ENCODE measurements at places on chromosomes 13 and 19.

GRCh38 chr13:113776231-113777125 is 17.5 kb downstream of the TMEM255B start:
- DNase-seq, result no peak

DNA sequence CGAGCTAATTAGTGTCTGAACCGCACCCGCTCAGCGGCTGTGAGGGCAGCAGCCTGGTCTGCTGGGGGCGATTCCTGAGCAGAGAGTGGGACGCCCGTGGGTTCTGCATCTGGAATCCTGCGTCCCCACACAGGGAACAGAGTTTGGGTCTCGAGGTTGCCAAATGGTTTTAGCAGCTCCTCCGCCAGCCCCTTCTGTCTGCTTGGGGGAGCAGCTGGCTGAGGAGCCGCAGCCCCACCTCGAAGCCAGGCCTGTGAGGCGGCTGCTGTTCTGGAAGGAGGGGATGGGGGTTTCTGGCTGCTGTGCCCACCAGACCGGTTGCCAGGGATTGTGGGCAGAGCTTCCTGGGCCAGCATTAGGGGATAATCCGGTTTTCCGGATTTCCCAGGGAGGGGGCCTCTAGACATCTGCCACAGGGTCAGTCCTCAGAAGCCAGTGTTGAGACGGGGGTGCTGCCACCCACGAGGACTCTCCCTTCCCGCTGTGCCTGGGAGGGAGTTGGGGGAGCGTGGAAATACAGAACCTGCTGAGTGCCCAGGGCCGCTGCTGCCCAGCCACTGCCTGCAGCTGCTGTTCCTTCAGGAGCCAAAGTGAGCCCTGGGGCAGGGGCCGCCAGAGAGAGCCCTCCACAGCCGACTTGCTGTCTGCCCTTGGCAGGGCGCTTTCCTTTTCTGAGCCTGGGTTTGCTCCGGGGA is 2.0 kb downstream of the CDC34 start:
- no peak for DNase-seq

GRCh38 chr19:47609906-47610894 is 1.3 kb downstream of the BICRA start:
- DNase-seq, result peak; percentile 34

GRCh38 chr13:47831265-47831664 is 169.8 kb downstream of the SUCLA2 start:
- no peak for DNase-seq

DNA sequence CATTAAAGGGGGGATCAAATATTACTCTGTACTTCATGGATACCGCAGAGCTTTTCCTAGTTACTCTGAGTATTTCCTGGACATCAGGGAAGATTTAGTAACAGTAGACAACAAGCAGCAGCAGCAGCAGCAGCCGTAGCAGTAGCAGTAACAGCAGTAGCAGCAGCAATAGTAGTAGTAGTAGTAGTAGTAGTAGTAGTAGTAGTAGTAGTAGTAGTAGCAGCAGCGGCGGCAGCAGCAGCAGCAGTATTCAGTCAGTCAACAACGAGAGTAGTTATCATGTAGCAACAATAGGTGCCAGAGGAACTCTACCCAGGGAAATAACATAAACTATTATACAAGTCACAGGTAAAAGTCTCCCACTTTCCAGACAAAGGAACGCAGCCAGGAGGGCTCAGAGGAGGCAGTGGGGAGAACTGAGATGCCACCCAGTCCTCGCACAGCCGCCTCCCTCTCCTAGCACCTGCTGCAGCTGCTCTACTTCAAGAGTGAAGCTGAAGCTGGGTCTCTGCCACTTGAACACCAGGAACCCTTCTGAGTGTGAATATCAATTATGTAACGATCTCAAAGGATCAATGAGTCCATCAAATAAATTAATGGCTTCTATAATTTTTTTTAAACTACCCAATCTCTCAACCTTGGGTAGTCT is 1.3 kb upstream of the DOCK9 start:
- no peak for DNase-seq

GRCh38 chr13:103437651-103438050 is 371.4 kb upstream of the SLC10A2 start:
- DNase-seq, result no peak

DNA sequence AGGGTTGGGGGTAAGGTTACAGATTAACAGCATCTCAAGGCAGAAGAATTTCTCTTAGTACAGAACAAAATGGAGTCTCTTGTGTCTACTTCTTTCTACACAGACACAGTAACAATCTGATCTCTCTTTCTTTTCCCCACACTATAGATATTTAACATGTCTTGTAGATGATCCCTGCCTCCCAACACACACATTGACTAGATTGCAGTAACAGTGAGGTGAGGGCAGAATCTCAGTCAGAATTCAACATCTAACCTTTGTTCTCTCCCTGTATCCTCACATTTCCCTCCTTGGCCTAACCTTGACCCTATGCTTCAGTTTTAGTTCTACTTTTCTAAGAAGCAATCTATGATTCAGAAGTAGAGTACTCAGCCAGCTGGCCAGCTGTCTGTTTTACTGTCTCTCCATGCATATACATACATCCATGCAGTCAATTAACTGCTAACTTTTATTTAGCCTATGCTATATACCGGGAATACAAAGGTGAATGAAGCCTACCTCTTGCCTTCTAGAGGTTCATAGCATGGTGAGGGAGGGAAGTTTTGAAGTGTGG is 18.1 kb downstream of the DNAJC15 start:
- DNase-seq, result no peak

GRCh38 chr19:14147797-14148605 is 11.6 kb upstream of the ASF1B start:
- DNase-seq, result peak; percentile 37

DNA sequence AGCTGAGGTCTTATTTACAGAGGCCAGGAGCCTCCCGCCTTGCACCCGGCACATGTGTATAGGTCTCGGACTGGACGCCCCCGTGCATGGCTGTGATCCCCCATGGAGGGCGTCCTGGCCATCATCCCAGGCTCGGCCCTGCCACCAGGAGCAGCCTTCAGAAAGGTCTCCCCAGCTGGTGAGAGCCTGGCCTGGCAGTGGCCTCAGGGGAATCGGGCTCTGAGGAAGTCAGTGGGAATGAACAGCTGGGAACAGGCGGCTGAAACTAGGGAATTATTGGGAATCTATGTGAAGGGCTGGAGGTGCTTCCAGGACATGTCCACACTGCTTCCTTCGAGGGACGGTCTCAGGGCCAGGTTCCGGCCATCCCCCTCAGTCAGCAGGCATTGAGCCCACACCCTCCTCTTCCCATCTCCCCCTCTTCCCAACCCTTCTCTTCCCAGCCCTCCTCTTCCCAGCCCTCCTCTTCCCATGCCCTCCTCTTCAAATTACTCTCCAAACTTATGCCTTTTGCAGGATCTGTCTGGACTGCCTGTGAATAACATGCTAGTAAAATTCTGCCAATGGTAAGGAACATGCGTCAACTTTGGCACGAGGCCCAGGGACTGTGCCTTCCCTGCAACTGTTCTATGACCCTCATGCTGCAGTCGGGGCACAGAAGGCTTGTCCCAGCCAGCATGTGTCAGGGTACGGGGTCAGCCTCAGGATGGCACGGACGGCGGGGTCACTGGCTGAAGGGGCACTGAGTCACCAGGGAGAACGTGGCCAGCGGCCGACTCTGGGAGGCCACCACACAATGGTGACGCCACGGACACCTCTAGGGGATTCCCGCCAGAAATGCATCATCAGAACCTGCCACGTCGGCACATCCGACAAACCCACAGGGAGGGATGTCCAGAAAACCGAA is 24.2 kb upstream of the C13orf46 start:
- no peak for DNase-seq

GRCh38 chr19:35332817-35333216 is 3.8 kb downstream of the CD22 start:
- no peak for DNase-seq

GRCh38 chr13:36163809-36164308 is 32.7 kb upstream of the DCLK1 start:
- DNase-seq, result no peak

DNA sequence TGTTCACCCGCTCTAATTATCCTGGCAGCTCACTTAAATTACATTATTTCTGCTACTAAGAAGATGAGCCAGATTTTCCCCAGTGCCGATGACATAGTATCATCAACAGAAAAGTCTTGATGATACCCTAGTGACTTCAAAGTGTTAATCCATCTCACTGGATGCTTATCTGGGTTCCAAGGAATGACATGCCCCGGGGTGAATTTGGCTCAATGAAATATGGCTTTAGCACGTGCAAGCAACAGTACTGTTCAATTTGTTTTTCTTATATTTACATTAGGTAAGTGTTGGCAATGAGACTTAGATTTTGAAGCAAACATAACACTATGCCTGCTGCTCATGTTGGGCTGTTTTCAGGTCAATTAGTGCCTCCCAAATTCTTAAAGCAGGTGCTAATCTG is 548.2 kb upstream of the SLITRK1 start:
- DNase-seq, result no peak

DNA sequence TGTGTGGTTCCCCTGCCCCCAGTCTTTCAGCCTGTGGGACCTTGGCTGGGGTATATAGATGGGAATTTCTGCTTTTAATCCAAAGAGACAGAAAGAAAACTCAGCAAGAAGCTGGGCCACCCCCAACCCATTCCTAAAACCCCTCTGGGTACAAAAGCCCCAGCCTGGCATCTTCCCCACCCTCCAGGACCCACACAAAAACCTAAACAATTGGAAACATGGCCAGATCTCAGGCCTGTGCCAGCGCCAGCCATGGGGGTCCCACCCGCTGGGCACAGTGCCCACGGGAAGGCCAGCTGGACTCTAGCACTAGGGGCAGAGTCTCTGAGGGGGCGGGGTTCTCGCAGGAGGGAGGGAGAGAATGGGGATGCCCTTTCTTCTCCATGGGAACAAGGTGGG is 8.6 kb downstream of the LYL1 start:
- DNase-seq, result no peak

DNA sequence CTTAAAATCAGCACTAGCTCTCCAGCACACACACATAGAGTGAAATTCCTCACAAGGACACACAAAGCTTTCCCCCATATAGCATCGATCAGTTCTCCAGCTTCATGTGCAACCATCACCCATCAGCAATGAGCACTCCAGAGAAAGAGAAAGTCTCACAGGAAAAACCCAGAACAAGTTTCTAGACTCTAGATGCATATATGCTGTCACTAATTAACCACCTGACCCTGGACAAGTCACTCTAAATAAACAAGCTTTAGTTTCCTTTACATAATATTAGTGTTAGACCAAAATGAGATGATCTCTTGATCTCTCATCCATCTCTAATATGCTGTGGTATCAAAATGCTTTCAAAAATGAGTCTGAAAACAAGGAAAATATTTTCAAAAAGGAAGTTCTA is 81.2 kb downstream of the TBC1D4 start:
- DNase-seq, result no peak

- no peak for DNase-seq
These were observed 11.1 kb upstream of the NANOS3 start for GRCh38 chr19:13865571-13866462.

DNA sequence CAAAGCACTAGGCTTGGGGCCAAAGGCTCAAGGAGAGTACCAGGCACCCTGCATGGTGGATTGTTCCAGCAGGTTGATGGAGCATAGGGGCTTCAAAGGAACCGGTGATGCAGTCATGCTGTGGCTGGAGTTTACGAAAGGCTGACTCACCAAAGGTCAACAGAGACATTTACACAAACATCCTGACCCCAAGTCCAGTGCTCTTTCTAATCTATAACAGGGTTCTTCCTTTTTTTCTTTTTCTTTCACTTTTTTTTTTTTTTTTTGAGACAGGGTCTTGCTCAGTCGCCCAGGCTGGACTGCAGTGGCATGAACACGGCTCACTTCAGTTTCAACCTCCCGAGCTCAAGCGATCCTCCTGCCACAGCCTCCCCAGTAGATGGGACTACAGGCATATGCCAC is 35.6 kb upstream of the TPTE2 start:
- no peak for DNase-seq

- no peak for DNase-seq
These were observed 53.0 kb upstream of the PCCA start for GRCh38 chr13:100035936-100036335.

DNA sequence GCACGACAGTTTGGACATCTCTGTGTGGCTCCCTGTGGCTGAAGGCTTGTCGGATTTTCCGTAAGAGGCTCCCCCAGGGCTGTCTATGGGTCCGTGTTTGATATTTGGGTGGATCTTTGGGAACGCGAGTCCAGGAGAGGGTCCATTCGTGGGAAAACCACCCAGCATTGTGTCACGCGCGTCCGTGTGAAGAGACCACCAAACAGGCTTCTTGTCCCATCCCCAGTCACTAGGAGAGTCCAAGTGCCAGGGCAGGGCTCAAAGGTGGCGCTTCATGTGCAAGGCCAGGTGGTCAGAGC is 2.4 kb downstream of the KLF1 start:
- no peak for DNase-seq

- no peak for DNase-seq
These were observed 28.1 kb upstream of the WDR18 start for GRCh38 chr19:955803-956765.

DNA sequence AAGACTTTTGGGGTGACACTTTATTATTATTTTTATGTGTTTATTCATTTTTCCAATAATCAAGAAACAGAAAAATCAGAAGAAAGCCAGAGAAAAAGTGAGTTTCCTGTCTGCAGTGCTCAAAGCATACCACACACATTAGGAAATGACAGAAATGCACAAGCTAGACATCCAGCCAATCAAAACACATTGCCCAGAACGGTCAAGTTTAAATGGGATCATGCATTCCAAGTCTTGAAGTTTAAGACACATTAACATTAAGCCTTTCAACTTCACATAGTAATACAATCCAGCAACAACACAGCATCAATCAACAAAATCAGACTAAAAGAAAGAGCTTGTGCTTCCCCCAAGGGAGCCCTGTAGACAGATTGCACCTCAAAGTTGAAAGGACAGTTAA is 28.7 kb upstream of the MEDAG start:
- no peak for DNase-seq

DNA sequence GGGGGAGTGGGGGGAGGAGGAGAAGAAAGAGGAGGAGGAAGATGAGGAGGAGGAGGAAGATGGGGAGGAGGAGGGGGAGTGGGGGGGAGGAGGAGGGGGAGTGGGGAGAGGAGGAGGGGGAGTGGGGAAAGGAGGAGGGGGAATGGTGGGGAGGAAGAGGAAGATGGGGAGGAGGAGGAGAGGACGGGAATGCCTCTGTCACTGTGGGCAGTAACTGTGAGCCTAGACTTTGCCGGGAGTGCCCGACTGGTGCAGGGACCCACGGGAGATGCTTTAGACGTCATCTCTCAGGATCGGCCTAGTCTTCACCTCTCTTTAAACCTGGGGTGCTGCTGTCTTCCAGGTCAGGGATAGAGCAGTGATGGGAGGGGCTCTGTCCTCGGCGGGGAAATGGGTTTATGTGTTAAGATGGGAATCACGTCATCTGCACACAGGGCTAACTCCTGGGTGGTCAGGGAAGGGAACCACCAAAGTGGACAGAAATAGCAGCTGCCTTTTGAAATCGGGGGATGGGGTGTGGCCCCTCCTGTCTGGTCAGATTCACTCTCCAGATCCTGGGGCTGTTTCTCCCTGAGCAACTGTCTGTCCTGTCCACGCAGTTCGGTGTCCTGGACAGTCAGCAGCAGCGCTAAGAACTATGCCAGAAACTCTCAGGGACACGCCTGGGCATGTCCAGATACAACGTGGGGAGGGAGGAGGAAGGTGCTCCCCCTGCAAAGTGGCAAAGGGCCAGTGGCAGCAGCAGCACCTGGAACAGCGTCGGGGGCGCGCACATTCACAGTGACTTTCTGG is 26.9 kb downstream of the GAS6 start:
- no peak for DNase-seq

GRCh38 chr13:50915565-50915964 is 6.0 kb downstream of the RNASEH2B start:
- no peak for DNase-seq

GRCh38 chr13:39196965-39197646 is 158.8 kb downstream of the NHLRC3 start:
- no peak for DNase-seq
